ENCODE measurements at places on chromosomes 3 and 15.

- no peak for DNase-seq
These were observed 1.7 kb upstream of the RAB8B start for GRCh38 chr15:63187589-63188226.

DNA sequence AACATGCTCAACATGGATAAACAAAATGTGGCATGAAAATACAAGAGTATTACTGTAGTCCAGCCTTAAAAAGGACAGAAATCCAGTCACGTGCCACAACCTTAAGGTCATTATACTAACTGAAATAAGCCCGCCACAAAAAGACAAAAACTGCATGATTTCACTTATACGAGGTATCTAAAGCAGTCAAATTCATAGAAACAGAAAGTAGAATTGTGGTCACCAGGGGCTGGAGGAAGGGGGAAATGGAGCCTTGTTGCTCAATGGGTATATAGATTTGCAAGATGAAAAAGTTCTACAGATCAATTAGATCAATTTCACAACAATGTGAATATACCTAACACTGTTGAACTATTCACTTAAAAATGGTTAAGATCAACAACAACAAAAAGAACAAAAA lies 7.4 kb downstream of the GLB1 start:
- DNase-seq = no peak

- no peak for DNase-seq
These were observed 90.5 kb downstream of the IGF1R start for GRCh38 chr15:98738689-98739401.

DNA sequence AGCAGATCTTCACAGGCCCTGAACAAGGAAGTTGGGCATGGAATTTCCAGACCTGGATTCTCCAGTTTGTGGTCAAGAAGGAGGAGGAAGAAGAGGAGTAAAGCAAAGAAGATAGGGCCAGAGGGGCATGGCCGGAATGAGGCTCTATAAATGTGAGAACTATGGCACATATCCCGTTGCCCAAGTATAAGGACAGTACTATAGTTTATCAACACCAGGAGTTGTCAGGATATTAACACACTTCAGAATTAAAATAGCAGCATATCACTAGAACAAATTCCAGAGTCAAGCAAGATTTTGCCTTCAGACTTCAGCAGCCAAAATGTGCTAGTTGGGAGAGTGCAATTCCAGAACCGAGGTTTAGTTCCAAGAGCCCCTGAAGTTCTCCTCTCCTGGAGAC lies 38.4 kb upstream of the PHLDB2 start:
- DNase-seq = no peak

GRCh38 chr15:29913528-29914135 lies 91.4 kb upstream of the TJP1 start:
- no peak for DNase-seq

- DNase-seq = no peak
These were observed 15.8 kb upstream of the SLC27A2 start for GRCh38 chr15:50166216-50166615.

DNA sequence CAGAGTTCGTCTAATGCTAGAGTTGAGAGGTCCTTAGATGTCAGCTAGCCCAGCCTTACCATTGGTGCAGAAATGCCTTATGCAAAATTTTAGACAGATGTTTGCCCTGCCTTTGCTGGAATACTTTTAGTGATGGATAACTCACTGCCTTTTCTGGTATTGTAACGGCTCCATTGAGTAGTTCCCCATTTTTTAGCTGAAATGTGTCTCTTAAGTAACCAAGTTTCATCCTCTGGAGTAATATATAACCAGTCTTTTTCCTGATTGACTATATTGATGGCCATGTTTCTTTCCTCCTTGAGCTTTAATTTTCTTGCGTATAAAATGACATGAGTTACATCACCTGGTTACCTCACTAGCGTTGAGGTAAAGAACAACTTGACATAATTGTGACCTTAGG lies 45.0 kb downstream of the SNRK start:
- DNase-seq = no peak

DNA sequence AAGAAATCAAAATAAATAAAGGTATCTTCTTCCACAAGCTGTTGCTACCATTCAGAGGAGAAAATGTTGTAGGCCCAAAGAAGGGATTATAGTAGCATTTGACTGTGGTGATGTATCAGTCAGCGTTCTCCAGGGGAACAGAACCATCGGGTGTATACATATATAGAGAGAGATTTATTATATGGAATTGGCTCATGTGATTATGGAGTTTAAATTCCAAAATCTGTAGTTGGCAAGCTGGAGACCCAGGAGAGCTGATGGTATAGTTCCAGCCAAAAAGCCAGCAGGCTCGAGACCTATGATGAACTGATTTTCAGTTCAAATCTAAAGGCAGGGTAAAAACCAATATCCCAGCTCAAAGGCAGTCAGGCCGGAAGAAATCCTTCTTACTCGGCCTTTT lies 7.4 kb upstream of the SPG21 start:
- no peak for DNase-seq

GRCh38 chr3:152225201-152225600 lies 43.5 kb upstream of the MBNL1 start:
- DNase-seq = no peak

DNA sequence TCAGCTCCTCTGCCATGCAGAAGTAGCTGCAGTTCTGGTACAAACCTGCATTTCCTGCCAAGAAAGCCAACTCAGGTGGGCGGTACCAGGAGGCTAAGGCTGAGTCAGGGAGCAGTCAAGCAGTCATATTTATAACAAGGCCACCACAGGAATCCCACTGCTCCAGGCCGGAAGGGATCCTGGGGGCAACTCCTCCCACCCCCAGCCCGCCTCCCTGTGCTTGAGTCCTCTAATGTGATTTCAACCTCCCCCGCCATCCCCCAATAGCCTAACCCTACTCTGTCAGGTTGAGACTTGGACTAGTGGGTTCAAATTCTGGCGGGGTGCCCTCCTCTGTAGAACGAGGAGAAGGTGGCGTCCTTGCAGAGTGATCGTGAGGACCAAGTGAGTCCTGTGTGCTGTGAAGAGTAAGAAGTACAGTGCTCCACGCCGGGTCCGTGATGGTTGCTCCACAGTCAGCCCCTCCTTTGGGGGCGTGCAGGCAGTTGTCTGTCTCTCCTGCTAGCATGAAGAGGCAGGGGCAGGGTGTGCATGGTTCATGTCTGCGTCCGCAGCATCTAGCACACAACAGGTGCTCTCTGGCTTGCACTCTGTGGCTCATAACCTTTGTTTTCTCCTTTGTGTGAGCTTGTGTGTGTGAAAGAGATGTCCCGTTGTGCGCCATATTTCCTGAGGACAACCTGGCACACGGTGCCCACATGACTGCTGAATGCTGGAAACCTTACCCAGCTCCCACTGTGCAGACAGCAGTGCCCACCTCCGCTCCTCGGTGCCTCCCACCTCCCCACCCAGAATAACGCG lies 78.3 kb downstream of the SMAD6 start:
- no peak for DNase-seq

DNA sequence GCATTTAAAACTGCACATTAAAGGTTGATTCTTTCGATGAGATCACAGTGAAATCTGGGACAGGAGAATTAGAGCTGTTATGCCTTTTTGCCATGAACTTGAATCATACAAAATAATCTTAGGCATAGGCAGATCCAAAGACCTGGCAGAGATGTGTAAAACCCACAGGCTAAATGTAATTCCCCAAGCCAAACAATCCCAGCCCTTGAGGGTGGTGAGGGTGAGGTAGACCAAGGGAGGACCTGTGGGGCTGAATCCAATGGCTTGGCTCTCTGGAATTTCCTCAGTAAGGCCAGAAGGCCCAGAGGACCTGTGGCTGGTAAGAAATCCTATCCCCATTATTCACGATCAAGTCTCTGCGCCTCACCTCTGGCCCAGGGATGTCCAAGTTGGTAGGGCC lies 80.5 kb upstream of the MEX3B start:
- DNase-seq = no peak

DNA sequence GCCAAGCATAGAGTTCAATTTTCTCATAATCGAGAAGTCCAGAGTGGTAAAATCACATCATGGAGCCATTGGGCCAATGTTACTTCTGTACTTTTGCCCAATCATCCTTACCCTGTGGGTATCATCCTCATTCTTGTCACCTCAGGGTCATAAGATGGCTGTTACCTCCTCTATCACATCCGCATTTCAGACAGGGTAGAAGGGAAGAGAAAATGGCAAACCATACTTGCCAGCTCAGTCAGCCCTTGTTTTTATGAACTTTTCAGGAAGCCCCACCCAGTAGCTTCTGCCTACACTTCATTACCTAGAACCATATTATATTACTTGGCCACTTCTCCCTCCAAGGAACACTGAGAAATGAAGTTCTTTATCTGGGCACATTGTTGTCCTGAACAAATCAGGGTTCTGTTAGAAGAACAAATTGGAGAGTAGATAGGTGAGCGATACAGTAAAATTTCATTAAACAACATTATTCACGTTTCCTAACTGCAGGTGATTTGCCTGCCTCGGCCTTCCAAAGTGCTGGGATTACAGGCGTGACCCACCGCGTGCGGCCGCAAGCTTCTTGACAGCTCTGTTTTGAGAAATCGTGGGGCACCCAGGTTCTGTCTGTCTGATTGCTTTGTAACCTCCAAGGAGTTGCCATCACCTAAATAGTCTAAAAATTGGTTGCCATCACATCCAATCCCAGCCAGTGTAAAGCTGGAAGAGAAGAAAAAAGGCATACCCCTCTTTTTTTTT lies 34.5 kb upstream of the RPN1 start:
- no peak for DNase-seq

DNA sequence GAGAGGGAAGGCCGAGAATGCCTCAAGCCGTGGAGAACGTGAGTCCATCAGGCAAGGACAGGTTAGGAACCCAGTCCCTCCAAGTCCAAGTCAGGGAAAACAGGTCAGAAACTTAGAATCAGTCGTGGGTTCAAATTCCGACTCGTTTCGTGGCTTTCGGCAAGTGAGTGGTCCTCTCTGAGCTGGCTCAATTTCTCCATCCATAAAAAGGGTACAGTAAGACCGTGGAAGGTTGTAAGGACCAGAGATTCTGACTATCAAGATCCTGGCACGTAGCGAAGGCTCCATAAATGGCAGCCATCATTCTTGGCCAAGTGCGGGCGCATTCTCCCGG lies 604 bp upstream of the MED12L start:
- no peak for DNase-seq

GRCh38 chr3:112519424-112520001 lies 20.2 kb upstream of the BTLA start:
- DNase-seq = peak; percentile 21

DNA sequence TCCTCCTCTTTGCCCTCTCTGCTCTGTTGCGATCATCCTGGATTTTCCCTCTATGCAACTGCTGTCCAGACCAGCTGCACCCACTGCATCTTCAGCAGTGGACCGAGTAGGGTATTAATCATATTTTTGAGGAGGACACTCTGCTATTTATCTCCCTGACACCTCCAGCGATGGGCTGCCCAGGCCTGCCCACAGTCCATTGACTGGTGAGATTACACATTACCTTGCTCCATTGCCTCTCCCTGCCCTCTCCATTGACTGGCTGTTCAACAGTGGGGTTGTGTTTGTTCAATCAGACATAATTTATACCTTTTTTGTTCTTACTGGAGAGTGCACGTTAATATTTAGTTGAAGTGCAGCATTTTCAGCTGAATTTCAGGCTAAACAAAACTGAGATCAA lies 559.3 kb upstream of the ARRDC4 start:
- DNase-seq = no peak

- no peak for DNase-seq
These were observed 305.6 kb downstream of the ZBTB20 start for GRCh38 chr3:114841515-114841914.

GRCh38 chr3:51869304-51869703 lies 6.1 kb downstream of the IQCF5 start:
- no peak for DNase-seq

GRCh38 chr3:122055215-122055614 lies at the start of gene CD86:
Gene CD86, plus strand, starts transcription at chr3:122055362. Its CDS starts 128 bp downstream, at chr3:122055490.
- no peak for DNase-seq

DNA sequence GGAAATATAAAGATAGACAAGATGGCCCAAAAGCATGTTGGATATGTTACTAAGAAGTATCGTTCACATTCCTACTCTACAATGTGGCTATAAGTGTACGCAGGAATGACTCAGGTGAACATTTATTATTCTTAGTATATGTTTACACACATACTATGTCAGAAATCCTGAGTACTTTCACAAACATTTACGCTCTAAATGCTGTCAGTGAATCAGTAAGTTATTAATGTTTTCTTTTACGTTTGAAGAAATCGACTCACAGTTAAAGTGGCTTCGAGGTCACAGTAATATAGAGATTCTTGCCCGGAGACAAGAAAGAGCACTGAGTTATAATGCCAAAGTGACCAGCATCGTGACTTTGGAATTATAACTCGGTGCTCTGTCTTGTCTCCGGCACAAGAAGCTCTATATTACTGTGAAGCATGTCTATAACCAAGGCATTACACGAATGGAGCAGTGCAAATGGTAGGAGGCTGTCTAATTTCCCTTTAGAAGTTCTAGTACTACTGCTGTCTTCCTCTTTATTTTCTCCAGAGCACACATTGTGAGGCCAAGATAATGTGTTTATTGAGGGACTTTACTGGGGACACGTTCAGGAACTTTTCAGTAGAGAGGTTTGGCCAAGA lies 61.8 kb upstream of the P3H2 start:
- no peak for DNase-seq

DNA sequence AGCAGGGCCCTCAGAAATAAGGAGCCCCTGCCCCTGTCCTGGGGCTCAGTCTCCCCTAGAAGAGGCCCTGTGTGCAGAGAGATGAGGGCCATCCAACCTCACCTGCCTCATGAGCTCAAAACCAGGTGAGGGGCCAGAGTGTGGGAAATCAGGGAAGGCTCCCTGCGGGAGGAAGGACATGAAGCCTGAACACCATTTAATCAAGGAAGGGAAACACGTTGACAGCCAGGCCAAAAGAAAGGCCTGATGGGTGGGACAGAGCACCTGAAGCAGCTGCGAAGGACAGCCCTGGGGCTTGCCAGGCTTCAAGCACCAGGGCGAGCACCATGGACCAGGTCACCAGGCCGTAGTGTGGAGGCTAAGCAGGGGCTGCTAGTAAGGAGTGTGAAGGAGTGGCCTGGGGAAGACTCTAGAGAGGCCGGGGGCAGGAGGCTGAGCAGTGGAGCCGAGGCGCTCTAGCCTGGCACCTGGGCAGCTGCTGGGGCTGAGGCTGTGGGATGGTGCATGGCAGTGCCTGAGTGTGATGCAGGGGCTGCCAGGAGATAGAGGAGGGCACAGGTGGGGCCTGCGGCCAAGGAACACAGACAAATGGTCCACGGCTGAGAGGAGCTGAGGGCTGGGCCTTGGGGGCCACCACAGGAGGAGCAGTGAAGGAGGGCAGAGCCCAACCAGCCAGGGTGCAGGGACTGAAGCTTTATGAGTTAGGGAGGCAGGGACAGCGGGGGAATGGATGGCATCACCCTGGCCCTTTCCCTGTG lies 16.1 kb downstream of the ACAA1 start:
- DNase-seq = no peak

GRCh38 chr3:72604328-72604727 lies 243.9 kb downstream of the SHQ1 start:
- no peak for DNase-seq
